ENCODE measurements at places on chromosomes 7 and 10.

GRCh38 chr7:25077096-25077495 lies 48.0 kb downstream of the CYCS start:
- DNase-seq = no peak

- DNase-seq = peak; percentile 67
These were observed 88.8 kb upstream of the INSIG1 start for GRCh38 chr7:155208681-155209477.

- no peak for DNase-seq
These were observed 124.7 kb downstream of the GRM3 start for GRCh38 chr7:86768394-86768793.

- DNase-seq = no peak
These were observed 136.2 kb downstream of the ANK3 start for GRCh38 chr10:60253484-60253883.

DNA sequence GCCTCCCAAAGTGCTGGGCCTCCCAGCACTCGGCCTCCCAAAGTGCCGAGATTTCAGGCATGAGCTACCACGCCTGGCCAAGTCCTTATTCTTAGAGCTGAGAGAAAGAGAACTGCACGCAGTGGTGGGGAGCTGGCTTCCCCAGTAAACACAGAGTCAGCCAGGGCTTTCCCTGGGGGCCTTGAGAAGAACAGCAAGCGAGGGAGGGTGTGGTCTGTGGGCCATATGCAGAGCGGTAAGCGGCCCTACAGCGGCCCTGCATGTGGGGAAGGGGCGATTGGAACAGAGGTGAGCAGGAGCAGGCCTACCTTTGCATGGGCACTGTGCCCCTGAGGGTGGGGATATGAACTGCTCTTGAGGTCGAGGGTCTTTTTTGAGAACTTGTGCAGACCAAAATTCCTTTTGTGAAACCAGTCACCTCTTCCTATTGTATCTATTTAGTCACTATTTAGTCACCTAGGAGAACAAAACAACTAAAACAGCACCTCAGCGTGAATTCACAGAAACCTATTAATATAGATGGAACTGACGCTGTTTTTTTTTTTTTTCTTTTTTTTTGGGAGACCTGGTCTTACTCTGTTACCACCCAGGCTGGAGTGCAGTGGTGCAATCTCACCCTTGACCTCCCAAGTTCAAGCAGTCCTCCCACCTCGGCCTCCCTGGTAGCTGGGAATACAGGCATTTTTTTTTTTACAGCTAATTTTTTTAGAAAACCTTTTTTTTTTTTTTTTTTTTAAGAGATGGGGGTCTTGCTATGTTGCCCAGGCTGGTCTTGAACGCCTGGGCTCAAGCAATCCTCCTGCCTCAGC lies 36.9 kb upstream of the SH2D4B start:
- DNase-seq = peak; percentile 49

DNA sequence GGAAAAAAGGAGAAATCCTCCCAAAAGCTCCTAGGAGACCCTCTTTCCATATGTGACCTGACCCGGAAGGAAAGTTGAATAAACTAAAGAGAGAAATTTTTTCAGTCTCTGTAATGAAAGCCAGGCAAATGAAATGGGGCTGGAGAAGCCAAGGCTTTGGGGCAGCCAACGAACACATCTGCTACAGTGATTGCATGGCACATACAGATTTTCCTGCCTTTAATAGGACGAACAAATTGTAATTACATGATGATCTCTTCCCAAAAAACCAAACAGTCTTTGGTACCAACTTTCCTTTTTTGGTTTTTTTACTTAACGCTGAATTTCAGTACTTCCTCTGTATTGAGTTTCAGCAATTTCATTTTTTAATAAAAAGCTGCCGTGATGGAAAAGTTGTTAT lies 23.5 kb upstream of the PTN start:
- no peak for DNase-seq

DNA sequence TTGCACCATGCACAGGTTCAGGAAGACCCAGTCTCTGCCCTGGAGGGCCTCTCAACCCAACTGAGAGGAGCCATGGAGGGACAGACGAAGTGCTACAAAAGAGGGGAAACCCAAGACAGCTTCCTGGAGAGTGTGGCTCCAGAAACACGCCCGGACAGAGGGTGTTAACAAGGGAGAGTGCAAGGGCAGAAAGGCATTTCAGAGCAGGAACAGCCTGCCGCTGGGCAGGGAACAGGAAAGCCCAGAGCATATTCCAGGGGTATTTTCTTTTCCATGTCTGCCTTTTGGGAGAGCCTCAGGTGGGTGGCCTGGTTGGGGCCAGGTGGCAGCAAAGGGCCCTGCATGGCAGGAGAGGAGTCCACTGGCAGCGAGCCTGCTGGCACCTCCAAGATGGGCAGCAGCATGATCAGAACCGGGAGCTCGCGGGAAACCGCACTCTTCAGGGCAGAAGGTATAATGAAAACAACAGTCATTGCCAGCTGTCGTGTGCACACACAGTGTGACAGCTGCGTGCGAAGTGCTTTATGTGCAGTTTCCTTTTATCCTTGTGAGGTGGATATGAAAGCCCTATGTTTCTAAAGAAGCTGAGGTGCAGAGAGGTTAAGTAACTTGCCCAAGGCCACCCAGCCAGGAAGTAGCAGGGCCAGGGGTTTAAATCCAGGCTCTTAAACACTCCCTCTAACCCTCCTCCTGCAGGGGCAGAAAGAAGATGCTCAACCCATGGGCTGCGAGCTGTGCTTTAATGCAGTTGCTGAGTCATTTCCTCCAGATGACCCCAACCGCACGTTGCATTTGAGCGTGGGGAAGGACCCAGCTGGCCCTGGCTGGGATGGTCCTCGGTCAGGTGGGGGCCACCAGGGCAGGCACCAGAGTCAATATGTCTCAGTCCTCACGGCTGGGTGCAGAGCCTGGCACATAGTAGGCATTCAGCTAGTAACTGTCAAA lies 128.6 kb downstream of the OAT start:
- DNase-seq = peak; percentile 67

GRCh38 chr10:94000638-94001415 lies 7.1 kb downstream of the PLCE1 start:
- no peak for DNase-seq

GRCh38 chr7:132475669-132476116 lies 100.6 kb downstream of the PLXNA4 start:
- DNase-seq = no peak

GRCh38 chr10:65265451-65265954 lies 1660.3 kb upstream of the LRRTM3 start:
- no peak for DNase-seq

DNA sequence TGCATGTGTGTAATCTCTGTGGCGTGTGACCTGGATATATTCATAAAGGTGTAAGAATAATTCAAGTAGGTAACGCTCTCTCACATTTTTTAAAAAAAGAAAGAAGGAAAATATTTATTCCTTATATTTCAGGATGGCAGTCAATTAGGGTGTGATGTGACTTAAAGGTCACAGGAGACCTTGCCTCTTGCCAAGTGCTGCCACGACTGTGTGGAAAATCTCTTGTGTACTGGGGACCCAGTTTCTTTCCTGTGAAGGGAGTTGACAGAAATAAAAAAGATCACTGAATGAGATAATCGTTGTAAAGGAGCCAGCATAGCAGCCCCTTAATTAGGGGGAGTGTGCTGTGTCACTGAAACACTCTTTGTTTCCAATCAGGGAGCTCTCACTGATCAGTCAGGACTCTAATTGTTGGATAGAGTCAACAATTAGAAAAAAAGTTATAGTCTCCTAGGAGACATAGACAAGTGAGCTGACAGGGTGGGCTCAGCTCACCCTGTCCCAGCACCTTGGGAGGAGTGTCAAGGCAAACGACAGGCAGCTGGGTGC lies 31.1 kb downstream of the PTPRE start:
- no peak for DNase-seq

- no peak for DNase-seq
These were observed 461.2 kb downstream of the INHBA start for GRCh38 chr7:41241641-41242040.

GRCh38 chr10:86066696-86067095 lies 299.9 kb downstream of the GRID1 start:
- DNase-seq = no peak

DNA sequence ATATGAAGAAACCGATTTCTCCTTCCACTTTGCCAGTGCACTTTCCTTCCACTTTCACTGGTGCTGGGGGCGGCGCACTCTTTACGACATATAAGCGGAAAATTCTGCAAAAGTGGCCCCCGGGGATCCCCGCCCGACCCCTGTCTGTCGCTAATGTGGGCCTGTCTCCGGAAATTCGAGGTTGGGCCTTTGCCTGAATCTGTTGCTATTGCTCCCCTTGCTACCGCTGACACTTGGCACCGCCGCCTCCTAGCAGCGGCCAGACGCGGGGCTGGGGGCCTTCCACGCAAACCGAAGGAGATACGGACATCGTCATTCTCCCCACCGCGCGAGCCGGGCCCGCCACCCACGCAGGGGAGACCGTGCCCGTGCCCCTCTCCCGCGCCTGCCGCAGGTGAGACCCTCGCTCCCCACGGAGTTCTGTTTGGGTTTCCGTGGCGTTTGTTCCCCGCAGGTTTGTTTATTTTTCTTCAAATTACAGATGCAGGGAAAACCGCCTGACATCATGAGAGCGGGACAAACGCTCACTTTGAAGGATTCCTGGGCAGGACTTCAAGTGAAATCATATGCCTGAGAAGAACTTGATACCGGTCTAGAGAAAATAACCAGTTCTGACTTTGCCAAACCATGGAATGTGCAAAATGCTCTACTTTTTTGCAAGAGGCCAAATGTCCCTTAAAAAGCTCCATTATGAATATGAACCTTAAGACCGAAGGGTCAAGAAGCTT lies 5.0 kb downstream of the TWIST1 start:
- peak; percentile 63 for DNase-seq

- DNase-seq = no peak
These were observed 31.2 kb downstream of the ST7 start for GRCh38 chr7:116984511-116984910.

DNA sequence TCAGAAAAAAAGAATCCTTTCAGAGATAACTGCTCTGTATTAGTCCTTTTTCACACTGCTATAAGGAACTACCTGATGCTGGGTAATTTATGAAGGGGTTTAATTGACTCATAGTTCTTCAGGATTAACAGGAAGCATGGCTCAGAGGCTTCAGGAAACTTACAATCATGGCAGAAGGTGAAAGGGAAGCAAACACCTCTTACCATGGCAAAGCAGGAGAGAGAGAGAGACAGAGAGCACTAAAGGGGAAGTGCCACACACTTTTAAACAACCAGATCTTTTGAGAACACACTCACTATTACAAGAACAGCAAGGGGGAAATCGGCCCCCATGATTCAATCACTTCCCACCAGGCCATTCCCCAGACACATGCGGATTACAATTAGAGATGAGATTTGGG lies 114.2 kb downstream of the TES start:
- DNase-seq = no peak

- DNase-seq = no peak
These were observed 106.5 kb upstream of the ANK3 start for GRCh38 chr10:60496181-60496580.

DNA sequence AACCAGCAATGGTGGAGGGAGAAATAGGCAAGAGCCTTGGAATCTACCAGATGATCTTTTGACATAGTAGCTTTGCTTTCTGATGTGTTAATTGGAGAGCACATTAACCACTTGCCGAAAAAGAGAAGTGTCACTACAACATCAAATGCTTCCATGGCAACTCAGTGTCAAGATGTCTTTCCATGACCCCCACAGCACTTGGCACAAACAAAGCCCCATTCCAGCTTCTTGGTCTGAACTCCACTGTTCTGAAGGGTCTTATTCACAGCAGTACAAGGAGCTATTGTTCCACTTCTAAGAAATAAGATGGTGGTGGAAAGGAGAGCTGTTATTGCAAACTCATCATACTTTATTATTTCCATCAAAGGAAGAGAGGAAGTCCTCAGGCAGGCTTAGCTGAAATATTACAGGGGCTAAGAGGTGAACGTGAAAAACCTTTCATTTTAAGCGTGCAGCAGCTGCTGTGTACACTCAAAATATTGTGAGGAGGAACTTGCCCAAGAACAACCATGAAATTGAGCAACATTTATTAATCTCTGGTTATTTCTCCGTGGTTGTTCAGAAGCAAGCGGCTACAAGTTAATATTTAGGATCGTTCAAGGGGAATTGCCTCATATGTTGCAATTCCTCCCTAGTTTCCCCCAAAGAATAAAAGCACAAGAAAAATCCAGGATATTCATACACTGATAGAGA lies 354.8 kb upstream of the CELF2 start:
- no peak for DNase-seq

GRCh38 chr10:54372179-54372578 lies 428.9 kb downstream of the PCDH15 start:
- DNase-seq = no peak

DNA sequence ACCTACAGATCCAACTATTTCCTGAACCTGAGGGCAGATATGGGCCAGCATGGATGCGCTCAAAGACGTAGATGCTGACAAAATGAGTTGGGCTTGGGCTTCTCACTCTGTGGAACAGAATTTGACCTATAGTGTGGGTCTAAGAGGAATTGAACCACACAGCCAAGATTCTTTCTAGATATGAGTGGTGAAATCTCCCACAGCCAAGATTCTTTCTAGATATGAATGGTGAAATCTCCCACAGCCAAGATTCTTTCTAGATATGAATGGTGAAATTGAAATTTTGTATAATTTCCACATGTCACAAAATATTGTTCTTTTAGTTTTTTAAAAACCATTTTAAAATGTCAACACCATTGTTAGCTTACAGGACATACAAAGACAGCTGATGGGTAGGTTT lies 215.4 kb upstream of the LRGUK start:
- no peak for DNase-seq

DNA sequence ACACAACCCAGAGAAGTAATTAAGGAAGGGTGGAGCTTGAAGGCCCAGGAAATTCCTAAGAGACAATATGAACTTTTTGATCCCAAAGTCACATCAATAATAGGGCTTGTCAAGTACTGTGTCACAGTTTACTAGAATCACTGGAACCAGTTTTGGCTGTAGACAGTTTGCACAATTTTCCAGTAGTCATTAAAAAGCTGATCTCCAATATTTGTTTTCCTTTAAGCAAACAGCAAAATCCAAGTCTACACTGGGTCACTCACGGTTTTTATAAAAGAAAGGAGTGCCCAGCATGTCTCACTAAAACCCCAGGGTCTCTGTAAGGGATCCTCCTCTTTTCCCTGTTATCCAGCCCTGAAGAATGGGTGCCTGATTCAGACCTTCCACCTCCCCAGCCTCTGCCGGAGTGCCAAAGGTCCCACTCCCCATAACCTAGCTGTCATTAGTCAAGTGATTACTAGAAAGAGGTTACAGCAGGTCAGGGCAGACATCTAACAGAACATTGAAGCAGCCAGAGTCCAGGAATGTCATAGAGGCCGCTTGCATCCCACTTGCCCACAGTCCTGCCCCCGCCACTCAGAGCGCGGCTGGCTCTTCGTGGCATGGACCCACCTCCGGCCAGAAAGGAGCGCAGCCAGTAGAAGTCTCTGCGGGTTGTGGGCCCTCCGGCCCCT lies 552 bp downstream of the SLC25A16 start:
- DNase-seq = no peak

GRCh38 chr7:70707823-70708243 lies 424.1 kb upstream of the GALNT17 start:
- DNase-seq = no peak

DNA sequence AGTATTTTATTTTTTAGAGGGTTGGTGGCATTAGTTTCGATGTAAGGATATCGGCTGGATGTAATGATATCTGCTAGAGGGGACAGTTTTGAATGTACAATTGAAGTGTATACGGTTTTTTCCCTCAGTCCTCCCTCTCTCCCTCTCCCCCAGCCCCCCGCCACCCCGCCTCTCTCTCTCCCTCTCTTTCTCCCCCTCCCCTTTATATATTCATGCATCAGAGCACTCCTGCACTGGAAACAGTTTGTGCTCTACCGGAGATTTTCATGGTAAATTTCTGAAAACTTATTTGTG lies 1.6 kb downstream of the GLCCI1 start:
- DNase-seq = no peak

Measured in fibroblast of skin of back (primary cell).